ENCODE measurements at places on chromosomes 11 and 22. TPM values are rescaled to one million over a fixed set of nuclear protein-coding genes. Genes with fewer than 3 reads are reported as not detected.

Gene RANGAP1
- 43.3 TPM for polyA plus RNA-seq

Gene CABP4
- polyA plus RNA-seq = not detected

Gene CNIH2
- polyA plus RNA-seq = 3.3 TPM

Gene TMEM109
- polyA plus RNA-seq = 109 TPM

Gene VSIG10L2
- polyA plus RNA-seq = not detected

Gene TRIM49
- not detected for polyA plus RNA-seq

Gene MS4A12
- polyA plus RNA-seq = not detected

Gene SLC17A6
- polyA plus RNA-seq = not detected

Gene PARVB
- 40.2 TPM for polyA plus RNA-seq

Gene TIMM8B
- 149 TPM for polyA plus RNA-seq

Gene SCUBE2
- polyA plus RNA-seq = 1.4 TPM

Gene MYH9
- 98.0 TPM for polyA plus RNA-seq

Gene APOA4
- polyA plus RNA-seq = 0.57 TPM

Gene OR5P2
- not detected for polyA plus RNA-seq

Gene SLC5A4
- not detected for polyA plus RNA-seq

Gene BACE1-AS
- polyA plus RNA-seq = 10.4 TPM

Gene VSIG2
- polyA plus RNA-seq = not detected

Gene APOA5
- polyA plus RNA-seq = not detected

Gene TAF10
- 277 TPM for polyA plus RNA-seq

Gene CLMP
- 2.1 TPM for polyA plus RNA-seq

Gene ASRGL1
- polyA plus RNA-seq = 17.1 TPM

Gene CARNS1
- 2.1 TPM for polyA plus RNA-seq

Gene TMEM9B
- polyA plus RNA-seq = 39.4 TPM

Gene FGF19
- not detected for polyA plus RNA-seq

Gene ME3
- polyA plus RNA-seq = 5.9 TPM

Gene OR4A16
- not detected for polyA plus RNA-seq

Gene ZBTB44
- polyA plus RNA-seq = 12.1 TPM

Gene NAALADL1
- polyA plus RNA-seq = 0.59 TPM

Gene DEUP1
- polyA plus RNA-seq = 2.0 TPM

Gene C11orf97
- not detected for polyA plus RNA-seq

Gene OR4C12
- polyA plus RNA-seq = not detected

Gene CHADL
- polyA plus RNA-seq = 0.49 TPM

Gene EFEMP2
- polyA plus RNA-seq = 216 TPM

Gene KRTAP5-9
- polyA plus RNA-seq = not detected

Gene SGSM1
- polyA plus RNA-seq = not detected

Gene MYO7A
- 0.25 TPM for polyA plus RNA-seq

Gene SAC3D1
- 23.6 TPM for polyA plus RNA-seq

Gene UCP3
- 0.95 TPM for polyA plus RNA-seq

Gene TRPM5
- 0.33 TPM for polyA plus RNA-seq

Gene KRTAP5-1
- polyA plus RNA-seq = not detected

Measured in cardiac muscle cell (in vitro differentiated cells and primary cell).